ENCODE measurements at places on chromosomes 11 and 22.

DNA sequence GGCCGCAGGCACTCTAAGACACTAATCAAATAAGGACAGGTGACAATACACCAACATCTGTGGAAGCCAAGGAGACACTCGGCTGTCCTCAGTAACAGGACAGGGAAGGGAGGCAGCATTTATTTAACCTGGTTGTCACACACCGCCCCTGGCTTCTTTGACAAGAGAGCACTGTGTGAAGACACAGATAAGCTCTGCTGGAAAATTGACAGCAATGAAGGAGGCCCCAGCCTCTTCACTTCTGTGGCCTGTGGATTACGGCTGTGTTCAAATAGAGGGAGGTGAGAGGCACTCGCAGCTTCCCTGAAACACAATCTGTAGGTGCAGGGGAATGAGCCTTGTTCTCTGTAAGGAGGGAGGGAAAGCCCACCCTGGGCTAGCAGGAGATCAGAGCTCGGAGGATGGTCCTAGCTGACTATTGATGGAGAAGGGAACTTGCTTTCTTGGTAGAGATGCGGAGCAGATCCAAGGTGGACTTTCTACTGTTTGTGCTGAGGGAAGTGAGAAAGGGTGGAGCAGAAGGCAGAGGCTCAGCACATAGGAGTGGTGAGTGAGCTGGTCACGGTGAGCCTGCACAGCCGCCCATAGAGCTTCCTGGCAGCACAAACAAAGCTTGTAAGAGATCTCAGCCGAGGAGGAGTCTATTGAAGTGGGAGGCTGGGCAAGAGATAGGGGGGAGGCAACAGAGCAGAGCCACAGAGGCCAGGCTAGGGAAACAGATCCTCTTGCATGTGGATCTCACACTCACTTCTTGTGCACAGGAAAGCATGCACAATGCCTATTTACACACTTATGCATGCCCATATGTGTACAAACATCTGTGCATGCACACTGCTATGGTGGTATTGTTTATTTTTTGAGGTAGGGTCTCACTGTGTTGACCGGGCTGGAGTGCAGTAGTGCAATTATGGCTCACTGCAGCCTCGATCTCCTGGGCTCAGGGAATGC is 114.6 kb upstream of the THY1 start:
- DNase-seq: no peak

GRCh38 chr11:35620795-35621194 is 2.5 kb downstream of the FJX1 start:
- DNase-seq: no peak

DNA sequence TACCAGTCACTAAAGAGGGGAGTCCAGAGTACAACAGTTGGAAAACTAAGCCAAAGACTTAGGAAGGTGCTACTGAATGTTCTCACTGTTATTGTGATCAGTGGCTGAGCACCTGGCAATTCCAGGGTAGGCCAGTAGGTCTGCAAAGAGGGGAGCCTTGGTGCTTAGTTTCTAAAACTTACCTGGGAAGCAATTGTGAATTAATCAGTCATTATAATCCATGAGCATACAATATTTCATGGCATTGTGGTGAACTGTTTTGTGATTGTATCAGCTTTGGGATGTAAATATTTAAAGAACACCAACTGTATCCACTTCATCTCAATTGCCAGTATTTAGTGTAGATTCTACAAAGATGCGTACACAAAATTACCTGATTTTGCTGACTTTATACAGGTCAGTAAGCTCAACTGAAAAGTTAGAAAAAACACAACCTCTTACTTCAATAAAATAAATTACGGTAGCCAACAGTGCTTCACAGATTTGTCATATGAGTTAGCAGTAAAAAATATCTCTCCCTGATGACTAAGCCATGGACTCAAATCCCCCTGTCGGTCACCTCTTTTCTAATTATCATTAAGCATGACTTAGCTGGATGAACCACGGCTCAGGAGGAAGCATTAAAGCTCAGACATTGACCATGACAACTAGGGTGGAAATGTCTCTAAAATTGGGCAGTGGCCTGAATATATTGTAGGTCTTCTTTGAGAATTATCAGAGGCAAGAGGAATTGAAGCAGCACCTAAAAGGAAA is 30.8 kb upstream of the SORL1 start:
- no peak for DNase-seq

DNA sequence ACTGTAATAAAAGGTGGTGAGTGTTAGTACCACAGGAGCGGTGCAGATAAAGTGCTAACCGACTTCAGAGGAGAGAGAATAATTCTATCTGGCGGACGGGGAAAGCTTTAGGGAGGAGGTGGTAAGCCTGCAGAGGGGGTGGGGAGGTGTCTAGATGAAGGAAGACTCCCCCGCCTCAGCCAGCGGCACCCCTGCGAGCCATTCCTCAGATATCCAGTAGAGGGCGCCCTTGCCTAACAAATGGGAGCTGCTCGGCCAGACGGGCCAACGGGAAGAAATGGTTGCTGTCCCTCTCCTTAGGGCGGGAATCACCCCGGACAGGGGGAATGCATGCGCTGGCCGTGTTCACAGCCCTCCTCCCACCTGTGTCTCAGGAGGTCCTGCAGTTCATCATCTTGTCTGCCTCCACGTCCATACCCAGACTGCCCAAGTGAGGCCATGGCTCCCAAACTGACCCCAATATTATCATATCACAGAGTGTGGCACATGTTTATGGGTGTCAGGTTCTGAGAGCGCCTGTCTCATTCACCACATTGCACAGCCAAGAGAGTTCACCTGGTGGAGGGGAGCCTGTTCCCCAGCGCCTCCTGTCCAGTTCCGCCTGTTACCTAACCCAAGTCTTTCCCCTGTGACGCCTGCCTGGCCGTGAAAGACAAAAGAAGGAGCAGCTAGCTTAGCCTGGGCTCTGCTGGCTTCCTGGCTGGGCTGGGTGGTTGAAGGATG is 85.5 kb downstream of the ST3GAL4 start:
- DNase-seq: peak; percentile 79

GRCh38 chr11:44930588-44931302 is 19.9 kb downstream of the TP53I11 start:
- no peak for DNase-seq

DNA sequence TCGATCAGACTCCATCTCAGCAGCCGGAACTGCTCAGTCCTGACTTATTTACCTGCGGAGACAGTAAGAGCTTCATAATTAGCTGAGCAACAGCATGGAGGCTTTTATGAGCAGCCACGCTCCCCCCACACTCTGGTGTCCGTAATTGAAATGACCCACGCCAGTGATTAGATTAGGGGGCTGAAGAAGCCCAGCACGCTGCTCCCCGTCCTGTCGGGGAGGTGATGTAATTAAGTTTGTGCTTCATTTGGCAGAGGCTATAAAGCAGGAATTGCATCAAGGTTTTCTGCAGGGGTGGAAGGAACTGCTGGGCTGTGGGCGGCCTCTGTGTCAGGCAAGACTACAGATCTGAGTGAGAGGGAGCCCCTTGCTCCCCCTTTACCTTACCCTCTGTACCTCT is 22.8 kb upstream of the HTR3A start:
- DNase-seq: no peak

GRCh38 chr11:96486890-96487611 is 97.2 kb downstream of the JRKL start:
- DNase-seq: no peak

- no peak for DNase-seq
These were observed 6.0 kb upstream of the FGF3 start for GRCh38 chr11:69825037-69825834.

DNA sequence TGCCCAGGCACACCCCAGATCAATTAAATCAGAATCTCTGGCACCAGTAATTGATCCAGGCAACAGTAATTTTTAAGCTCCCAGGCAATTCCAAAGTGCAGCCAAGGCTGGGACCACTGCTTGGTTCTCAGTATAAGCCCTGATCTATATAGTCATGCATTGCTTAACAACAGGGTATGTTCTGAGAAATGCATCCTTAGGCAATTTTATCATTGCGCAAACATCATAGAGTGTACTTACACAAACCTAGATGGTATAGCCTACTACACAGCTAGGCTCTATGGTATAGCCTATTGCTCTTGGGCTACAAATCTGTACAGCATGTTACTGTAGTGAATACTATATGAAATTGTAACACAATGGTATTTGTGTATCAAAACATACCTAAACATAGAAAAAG is 651 bp upstream of the C11orf42 start:
- DNase-seq: no peak

DNA sequence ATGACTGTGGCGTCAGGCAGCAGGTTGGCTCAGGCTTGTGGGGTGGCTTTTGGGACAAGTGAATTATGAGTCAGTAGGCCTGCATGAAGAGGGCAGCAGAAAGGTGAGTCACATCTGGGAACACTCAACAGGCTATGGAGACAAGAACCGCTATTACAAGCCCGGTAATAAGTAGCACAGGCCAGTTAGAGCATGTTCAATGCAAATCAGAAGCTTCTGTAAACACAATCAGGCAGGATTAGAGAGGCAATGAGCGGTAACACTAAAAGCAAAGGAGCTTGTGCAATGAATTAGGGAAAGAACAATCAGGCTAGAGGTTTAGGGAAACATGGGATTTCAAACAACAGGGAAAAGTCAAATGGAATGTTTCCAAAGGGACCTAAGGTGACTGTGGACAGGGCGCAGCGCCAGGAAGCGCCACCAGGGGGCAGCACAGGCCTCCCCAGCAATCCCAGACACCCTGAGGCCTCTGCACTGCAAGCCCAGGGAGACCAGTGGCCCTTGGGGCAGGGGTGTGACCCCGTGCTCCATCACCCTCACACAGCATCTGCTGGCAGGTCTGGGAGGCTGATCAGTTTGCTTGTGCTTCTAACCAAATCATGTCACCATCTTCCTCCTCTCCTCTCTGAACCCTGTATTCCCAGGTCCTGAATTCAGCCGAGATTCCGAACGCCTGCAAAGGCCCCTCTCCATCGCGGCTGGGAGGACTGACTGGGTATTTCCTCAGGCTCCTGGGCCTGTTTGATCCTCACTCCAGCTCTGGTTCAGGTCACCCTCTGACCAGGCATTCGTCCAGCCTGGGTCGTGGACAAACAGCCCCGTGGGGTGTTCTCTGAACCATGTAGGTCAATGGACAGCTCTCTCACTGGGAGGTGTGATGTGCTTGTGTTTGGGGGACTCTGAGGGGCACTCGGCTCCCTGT is 50.0 kb downstream of the C11orf58 start:
- peak; percentile 69 for DNase-seq

DNA sequence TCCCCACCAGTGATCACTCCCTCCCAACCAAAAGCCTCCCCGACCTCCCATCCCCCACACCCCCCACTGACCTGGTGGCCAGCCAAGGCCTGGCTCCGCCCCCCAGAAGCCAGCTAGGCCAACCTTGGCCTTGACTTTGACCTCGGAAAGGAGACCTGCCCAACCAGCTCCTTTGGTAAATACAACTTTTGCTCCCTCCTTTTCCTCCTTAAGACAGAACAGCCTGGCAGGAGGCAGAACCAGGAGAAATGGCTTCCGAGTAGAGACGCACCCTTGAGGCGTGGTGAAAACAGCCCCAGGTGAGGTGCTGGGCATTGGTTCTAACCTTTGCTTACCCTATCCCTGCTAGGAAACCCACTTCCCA is 27.0 kb downstream of the PLEKHA7 start:
- no peak for DNase-seq

- DNase-seq: no peak
These were observed 47.5 kb downstream of the PAMR1 start for GRCh38 chr11:35477901-35478300.
